Naive thymus-derived CD8-positive, alpha-beta T cell (primary cell): ENCODE measurements at places on chromosomes 12 and 14.

GRCh38 chr12:41014643-41015020 lies 173.5 kb upstream of the PDZRN4 start:
- no peak for DNase-seq

GRCh38 chr12:8045952-8046944 lies 13.7 kb downstream of the FOXJ2 start:
- DNase-seq: peak; percentile 74

GRCh38 chr12:119201789-119202543 lies 23.2 kb downstream of the HSPB8 start:
- DNase-seq: no peak

DNA sequence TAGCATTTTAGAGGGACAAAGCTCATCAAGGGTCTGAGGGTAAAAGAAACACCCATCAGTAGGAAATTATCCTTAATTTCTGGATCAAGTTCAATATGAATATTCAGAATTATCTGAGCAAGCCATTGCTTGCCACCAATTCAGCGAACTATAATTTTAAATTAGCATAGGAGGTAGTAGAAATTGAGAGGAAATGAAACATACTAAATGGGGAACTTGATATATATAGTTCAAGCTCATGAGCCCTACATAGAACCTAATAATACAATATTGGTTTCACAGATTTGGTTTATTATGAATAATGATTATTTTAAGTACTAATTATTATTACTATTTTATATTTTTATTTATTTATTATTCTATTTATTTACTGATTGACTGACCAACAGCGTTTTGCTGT lies 42.1 kb upstream of the GXYLT1 start:
- DNase-seq: no peak
